NCI-H1417 (cell line): ENCODE measurements at places on chromosomes 3 and 15.

- DNase-seq = no peak
Observed at GRCh38 chr3:118974356-118975097, 60.1 kb downstream of the IGSF11 start.

DNA sequence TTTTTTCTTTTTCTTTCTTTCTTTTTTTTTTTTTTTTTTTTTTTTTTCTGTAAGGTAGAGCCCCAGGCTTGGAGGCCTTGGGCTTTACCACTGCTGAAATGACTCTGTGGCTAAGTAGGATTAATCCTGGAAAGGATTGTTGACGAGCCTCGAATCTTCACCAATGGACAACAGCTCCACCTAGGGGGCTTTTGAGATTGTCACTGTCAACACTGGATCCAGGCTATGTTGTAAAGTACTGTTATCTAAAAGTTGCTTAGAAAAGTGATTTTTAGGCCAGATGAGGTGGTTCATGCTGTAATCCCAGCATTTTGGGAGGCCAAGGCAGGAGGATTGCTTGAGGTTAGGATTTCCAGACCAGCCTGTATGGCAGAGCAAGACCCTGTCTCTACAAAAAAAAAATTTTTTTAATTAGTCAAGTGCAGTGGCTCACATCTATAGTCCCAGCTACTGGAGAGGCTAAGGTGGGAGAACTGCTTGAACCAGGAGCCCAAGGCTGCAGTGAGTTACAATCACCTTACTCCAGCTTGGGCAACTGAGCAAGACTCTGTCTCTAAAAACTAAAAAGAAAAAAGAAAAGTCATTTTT lies 41.6 kb downstream of the KLHL18 start:
- DNase-seq = peak; percentile 21

DNA sequence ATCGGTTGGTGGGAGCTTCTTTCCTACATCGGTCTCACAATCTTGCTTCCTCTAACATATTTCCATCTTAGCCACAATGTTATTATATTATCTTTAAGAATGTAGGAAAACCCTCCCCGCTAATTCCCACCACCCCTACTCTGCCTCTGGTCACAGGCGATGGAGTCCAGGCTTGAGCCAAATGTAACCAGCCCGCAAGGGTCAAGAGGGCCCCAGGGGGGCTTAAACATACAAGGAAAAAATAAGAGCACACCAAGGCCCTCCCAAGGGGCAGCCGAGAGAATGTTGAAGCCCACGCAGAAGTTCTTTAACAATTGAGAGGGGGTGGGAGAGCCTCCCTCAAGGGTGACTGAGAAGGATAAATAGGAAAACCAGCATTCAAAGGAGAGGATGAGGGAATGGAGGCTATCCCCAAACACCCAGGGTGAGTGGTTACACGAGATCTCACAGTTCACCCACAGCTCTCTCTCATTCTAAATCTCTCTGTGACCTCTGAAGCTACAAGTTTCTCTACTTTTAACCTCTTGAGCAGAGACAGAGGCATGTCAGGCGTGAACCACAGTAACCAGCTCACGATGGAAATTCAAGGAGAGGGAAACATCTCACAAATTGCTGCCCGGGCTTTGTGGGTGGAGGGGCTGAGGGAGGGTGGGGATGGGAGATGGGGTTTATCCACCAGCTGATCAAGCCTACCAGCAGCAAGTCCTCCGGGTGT lies 31.4 kb upstream of the UACA start:
- DNase-seq = no peak

DNA sequence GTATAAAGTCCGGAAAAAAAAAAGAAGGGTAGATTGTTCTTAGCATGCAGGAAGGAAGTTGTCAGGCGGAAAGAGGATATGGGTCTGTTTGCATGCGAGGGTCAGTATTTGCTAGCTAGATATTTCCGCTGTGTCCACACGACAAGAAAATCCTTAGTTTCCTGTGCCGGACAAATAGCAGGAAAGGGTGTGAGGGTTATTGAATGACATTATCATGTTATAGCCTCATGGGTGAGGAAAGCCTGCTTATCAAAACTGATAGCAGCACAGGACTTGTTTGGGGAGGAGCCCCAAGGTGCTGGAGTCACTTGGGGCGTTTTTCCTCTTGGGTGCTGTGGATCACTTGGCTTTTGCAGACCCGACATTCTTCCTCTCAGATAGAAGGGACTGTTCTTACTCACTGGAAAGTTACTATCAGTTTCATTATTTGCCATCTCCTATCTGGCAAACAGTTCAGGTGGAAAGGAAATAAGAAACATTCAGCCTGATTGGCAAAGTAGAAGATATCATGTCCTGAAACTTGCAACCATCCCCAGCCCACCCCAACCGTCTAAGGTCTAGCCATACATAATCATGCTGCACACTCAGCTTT lies 127.2 kb upstream of the DPH6 start:
- DNase-seq = no peak

DNA sequence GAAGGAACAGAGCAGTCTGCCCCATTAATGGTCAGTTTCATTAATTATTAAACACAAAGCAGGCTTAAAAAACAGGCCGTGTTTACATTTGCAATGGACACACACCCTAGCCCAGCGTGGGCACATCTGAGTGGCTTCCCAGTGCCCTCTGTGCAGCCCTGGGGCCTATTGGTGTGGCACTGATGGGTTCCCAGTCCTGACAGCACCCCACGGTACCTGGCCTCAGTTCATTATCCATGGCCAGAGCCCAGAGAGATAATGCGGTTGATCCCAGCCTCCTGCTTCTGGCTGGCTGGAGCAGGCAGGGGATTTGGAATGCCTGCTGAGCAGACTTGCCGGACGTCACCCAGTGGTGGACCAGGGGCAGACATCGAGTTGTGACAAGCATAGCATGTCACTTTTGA lies 110.5 kb upstream of the ABHD17C start:
- no peak for DNase-seq

GRCh38 chr15:68846851-68847439 lies 26.2 kb upstream of the ANP32A start:
- DNase-seq = peak; percentile 42

DNA sequence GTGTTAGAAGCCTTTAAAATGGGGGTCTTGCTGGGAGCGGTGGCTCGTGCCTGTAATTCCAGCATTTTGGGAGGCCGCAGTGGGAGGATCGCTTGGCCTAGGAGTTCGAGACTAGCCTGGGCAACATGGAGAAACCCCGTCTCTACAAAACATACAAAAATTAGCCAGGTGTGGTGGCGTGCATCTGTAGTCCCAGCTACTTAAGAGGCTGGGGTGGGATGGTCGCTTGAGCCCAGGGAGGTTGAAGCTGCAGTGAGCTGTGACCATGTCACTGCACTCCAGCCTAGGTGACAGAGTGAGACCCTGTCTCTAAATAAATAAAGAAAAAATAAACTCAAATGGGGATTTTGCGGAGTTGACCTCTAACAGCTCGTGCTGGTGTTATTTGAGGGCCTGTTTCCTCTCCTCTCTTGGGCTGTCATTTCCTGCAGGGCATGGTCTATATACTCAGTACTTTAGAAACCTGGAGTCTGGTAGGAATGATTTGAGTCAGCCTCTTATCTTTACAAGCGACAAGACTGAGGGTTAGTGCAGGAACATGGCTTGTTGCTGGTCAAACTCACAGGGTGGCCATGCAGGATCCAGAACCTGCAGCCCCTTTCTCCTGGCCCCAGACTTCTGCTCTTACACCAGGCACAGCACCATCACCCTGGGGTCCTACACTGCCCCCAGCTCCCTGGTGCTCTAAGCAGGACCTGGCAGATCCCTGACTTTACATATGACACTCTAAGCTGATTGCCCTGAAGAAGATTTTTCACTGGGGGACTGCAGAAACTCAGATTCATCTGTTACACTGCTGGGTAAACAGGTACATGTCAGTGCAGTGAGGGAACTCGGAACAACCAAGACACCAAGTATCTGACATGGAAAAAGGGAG lies 15.1 kb downstream of the EHD4 start:
- DNase-seq = no peak
